CD8-positive, alpha-beta T cell (primary cell): ENCODE measurements at places on chromosomes 16 and 17.
A peak's percentile ranks its signal among the peaks of the same experiment; 100 is the strongest.

GRCh38 chr16:83968306-83968851 lies 335 bp downstream of the NECAB2 start:
- no peak for DNase-seq

DNA sequence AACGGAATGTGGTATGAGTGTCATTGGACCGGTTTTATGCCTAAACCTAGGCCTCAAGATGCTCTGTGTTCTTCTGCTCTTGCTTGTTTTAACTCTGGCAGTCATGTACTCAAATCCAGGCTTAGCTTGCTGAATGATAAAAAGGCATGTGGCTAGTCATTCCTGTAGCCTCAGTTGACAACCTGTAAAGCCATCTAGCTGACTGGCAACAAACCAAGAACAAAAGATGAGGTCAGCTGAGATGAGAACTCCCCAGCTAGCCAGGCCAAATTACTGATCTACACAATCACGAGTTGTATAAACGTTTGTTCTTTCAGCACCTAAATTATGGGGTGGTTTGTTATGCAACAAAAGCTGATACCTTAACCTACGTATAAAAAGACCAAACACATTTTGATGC lies 1406.0 kb upstream of the CDH8 start:
- no peak for DNase-seq

DNA sequence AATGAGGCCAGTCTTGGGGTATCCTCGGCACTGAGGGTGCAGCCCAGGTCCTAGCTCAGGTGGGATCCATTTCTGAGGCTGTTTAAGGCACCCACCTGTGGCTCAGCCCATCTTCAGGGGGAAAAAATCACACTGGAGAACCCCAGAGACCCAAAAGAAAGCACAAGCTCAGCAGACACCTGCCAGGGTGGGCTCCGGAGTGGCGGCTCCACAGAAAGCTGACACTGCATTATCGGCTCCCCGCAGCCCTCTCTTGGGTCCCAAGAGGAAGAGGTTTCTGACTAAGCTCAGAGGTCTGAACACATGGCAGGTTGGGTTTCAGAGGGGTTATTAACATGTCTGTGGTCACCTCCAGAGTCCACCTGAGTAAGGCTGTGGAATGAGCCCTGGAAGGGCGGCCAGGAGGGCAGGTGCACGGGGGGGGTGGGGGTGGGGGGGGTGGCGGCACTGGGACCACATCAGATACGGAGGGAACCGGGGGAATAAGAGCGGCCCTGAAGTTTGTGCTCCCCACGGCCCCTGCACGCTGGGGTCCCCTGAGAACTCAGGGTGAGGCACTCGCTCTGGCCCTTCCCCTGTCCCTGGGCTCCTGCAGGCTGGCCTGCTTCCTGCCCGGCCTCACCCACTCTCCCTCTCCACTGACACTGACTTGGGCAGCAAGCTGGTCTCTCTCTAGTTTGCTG lies 79.5 kb downstream of the TIMM22 start:
- DNase-seq = no peak

- no peak for DNase-seq
Measured at GRCh38 chr17:48717367-48718226, 4.7 kb downstream of the PRAC1 start.

DNA sequence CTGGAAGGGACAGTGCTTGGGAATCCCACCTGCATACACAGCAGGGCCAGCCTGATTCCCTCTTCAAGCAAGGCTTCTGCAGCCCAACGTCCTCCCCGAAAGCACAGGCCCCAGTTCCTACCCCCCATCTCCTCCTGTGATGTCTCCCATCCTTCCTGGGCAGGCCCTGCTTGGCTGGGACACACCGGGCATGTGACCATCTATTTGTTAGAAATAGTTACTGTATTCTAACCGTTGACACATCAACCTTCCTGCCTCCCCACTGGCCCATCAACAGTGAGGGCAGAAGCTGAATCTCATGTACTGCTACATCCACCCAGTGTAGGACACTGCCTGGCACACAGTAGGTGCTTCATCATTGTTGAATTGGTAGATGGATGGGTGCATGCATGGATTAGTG lies 10.7 kb downstream of the PRR29 start:
- no peak for DNase-seq

GRCh38 chr17:46942441-46943217 lies 19.7 kb downstream of the GOSR2 start:
- DNase-seq = peak; percentile 44

DNA sequence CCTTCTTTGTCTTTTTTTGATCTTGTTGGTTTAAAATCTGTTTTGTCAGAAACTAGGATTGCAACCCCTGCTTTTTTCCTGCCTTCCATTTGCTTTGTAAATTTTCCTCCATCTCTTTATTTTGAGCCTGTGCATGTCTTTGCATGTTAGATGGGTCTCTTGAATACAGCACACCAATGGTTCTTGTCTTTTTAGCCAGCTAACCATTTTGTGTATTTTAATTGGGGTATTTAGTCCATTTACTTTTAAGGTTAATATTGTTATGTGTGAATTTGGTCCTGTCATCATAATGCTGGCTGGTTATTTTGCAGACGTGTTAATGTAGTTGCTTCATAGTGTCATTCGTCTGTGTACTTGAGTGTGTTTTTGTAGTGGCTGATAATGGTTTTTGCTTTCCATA lies 26.2 kb downstream of the NFATC3 start:
- no peak for DNase-seq

DNA sequence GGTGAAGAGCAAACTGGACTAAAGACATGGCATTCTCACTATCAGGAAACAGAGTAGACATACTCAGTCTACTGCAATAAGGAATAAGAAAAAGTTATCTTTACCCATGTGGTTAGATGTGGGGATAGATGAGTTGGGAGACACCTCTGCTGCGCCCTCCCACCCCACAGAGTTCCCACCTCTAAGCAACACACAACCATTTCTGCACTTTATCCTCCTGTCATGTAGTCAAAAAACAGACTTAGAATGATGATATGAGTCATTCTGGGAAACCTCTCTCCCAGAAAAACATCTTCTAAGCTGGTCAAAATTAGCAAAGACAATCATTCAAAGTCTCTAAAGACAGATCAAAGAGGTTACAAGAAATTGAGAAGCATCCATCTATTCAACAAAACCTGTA lies 94.9 kb downstream of the CACNG1 start:
- DNase-seq = no peak

DNA sequence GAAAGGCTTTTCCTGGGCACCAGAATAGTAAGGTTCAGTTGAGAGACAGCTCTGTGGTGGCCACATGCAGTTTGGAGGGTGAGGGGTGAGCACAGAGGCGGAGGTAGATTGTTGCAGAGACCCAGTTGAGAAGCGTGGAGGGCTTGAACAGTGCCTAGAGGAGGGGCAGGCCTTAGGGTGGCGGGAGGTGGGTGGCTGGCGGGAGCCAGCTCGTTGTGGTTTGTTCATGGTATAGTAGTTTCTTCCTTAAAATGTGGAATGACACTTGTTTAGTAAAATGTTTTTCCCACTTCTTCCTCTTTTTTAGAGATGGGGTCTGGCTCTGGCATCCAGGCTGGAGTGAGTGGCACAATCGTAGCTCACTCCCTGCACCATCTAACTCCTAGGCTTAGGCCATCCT lies 14.2 kb downstream of the USP10 start:
- DNase-seq = no peak

DNA sequence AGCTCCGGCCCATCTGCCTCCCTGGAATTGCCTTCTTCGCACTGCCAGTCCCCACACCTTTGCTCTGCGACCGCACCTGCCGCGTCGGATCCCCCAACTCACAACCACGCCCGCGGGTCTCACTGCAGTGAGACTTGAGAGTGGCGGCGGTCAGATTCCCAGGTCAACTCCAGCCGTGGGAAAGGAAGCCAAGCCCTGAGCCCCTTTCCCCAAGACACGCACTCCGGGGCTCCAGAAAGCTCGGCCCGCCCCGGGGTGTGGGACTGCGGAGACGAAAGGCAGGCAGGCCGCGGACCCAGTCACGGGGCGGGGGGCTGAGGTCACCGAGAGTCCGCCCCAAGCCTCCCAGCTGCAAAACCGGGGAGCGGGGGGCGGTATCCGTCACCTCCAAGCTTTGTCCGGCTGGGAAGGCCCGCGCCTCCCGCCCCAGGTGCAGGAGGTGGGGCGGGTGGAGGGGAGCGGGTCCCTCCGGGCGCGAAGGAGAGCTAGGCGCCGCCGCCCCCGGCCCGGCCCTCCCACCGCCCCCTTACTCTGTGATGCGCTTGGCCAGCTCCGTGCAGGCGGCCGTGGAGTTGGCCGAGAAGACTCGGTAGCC lies 615 bp downstream of the PRPSAP1 start:
- peak; percentile 7 for DNase-seq

DNA sequence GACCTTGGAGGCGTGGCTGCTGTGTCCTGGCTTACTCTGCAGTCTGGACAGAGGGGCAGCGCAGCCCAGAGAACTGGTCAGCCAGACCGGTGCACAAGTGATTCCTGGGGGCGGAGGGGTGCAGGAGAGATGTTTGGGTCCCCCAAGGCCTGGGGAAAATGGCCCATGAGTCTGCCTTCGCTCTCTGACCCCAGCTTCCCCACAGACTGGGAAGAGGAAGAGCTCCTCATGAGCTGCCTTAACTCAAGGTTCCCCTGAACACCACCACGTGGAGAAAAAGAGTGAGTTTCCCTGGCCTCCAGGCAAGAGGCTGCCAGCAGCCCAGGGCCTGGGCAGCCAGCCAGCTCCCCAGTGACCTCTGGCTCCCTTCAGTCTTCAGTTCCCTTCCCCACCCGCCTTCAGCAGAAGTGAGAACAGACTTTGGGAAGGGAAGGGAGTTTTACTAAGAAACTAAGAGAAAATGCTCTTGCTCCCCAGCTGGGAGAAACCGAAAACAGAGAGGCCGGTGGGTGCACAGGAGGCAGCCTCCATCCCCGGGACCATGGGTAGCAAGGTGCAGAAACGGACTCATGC lies 2.0 kb upstream of the C17orf99 start:
- DNase-seq = peak; percentile 34

DNA sequence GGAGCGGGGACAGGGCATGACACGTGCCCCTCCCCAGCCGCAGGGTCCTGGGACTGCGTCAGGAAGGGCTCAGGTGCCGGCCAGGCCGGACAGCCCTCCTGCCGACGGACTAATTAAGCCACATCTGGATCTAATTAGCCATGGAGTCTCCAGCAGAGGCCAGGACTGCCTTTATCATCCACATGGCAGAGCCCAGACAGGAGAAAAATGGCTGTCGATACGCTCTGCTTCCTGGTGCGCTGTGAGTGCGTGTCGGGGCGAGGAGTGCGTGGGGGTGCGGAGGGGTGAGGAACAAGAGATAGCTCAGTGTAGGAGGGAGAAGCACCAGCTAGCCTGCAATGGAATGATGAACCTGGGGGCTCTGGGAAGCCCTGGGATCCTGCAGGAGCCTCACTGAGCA lies 218.8 kb downstream of the IRF8 start:
- no peak for DNase-seq

GRCh38 chr17:40059729-40060475 lies 2.9 kb upstream of the THRA start:
- DNase-seq = no peak

- DNase-seq = no peak
Measured at GRCh38 chr16:1008085-1008484, 26.5 kb downstream of the SOX8 start.

GRCh38 chr17:14827396-14827919 lies 437.7 kb downstream of the PMP22 start:
- DNase-seq = no peak

DNA sequence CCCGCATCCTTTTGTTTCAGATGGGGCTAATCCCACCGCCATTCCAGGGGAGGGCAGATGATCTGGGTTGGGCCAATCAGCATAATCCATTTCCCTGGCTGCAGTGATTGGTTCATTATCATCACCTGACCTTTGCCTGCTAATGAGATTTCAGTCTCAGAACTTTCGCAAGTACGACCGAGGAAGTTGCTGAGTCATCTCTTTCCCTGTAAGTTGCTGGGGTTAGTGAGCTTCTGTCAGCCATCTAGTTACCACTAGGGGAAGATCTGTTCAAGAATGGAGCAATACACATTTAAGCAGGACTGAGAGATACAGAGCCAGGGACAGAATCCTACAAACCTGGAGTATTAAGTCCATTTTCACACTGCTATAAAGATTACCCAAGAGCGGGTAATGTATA lies 65.3 kb upstream of the NUDT7 start:
- no peak for DNase-seq

GRCh38 chr17:57422574-57423164 lies 166.3 kb downstream of the MSI2 start:
- DNase-seq = no peak

GRCh38 chr16:79899316-79899715 lies 298.8 kb upstream of the MAF start:
- DNase-seq = no peak

DNA sequence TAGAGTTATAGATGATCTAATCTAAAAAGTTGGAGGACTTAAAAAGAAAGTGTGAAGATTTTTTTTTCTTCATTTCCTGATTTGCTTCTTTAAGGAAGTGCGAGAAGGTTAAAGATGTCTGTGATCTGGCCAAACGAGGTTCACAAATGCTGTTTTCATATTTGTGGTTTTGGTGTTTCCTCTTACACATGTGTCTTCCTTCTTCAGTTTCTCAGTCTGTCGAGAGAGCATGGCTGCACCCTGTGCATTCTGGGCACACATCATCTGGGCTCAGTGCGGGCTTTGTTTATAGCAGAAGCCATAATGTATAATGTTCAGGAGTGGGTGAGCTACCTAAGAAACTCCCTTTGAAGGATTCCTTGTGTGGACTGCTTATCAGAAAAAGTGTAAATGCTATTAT lies 260.4 kb upstream of the TBX2 start:
- DNase-seq = peak; percentile 54

DNA sequence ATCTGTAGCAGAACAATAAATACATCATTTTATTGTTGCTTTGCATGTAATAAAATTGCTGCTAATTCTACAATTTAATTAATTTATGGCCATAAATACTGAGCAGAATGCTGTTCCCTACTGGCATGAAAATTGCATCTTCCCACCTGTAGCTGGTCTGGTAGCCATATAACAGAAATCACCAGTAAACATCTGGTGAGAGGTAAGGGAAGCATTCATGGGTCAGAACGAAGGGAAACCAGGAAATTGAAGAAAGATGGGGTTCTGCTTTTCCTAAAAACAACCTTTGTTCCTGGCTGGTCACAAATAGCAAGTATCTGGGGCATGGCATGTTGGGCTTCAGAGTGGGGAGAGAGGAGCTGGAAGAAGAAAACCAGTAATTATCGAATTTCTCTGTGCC lies 128.4 kb downstream of the CDH11 start:
- DNase-seq = no peak

- DNase-seq = peak; percentile 19
Measured at GRCh38 chr17:64343833-64344637, 46.6 kb downstream of the PECAM1 start.

DNA sequence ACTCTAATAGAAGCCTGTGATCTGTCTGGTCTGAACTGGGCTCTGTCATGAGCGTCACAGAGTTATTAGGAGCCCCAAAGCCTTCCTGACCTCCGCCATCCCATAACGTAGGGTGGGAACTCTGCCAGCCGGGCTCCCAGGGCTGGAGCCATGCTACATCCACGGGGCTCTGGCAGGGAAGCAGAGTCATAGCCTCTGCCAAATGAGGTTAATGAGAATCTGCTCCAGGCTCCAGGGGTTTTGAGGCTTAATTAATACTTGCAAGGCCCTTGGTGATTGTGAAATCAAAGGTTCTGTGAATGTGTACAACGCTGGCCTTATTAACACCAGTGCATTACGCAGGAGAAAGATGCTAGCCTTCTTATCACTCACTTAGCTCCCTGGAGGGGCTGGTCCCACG lies 42.4 kb upstream of the ZFP90 start:
- no peak for DNase-seq

GRCh38 chr17:47697906-47698711 lies 4.1 kb downstream of the TBKBP1 start:
- DNase-seq = peak; percentile 46
